ENCODE measurements at places on chromosomes 6 and 20.

DNA sequence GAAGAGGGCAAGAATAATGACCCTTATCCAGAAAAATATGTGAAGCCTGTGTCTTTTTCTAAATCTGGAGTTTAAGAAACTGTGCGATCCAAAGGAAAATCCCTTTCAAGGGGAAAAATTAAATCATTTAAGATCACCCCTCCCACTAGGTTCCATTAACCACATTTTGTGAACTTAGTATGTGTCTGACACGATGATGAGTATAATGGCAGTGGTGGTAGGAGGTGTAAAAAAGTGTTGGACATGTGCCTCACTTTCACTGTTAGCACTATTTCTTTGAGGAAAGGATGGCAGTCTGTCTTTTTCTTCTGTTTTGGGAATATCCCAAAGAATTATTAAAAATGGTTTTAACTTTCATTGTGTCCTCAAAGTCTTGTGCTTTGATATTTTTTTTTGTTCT is 392.3 kb upstream of the CITED2 start:
- DNase-seq: no peak

DNA sequence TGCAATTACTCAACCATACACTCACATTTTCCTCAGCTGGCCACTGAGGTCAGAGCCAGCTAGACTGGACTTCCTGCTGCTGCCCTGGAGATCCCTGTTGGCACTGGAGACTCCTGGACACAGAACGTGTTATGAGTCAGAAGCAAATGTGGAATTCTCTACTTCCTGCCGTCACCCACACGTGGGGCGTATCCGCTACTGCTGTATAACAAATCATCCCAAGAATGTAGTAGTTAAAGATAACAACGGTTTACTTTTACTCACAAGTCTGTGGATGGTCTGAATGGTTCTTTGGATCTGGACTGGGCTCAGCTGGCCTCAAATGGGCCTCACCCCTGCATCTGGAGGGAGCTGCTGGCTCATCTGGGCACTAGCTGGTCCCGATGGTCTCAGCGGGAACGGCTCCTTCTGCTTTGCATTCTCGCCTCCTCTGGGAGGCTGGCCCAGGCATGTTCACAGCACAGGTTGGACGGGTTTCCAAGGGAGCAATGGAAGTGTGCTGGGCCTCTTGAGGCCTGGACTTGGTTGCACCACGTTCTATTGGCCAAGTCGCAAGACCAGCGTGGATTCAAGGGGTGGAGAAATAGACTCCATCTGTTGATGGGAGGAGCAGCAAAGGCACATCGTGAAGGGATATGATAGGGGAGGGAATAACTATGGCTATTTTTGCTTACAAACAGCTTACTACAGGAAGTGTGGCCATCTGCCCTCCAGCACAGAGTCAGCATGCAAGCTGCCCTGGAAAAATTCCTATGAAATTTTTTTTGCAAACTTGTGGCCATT is 118.5 kb downstream of the SNX5 start:
- DNase-seq: no peak

- no peak for DNase-seq
Measured at GRCh38 chr6:21131406-21131805, 462.1 kb upstream of the SOX4 start.

DNA sequence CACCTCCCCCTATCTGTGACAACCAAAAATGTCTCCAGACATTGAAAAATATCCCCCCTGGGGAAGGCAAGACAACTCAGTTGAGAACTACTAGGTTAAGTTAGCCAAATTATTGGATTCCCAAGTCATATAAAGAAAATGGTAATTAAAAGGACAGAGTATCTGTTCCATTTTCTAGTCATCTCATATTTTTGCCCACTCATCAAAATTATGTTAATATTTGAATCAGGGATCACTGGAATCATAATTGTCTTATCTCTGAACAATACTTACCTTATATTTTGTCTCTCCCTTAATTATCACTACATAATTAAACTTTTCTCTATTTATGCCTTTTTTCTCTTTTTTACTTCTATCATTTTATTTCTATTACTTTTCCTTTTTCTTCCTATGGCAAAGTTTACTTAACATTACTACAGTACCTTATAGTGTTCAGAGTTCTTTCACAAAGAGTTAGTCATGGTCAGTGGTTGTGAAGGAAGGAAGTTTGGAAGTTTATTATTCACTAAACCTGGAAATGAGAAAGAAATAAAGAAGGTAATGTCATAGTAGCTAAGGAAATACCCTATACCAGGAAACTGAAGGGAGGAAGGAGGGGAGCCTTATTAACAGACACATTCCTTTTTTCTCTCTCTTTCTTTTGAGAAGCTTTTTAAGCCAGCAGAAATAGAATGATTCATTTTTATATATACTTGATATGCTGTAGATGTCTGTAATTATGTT is 332.9 kb downstream of the COL12A1 start:
- no peak for DNase-seq

- DNase-seq: no peak
Measured at GRCh38 chr6:151317103-151317994, 74.0 kb downstream of the ZBTB2 start.

- DNase-seq: no peak
Measured at GRCh38 chr6:159806021-159806458, 6.0 kb downstream of the PNLDC1 start.

- no peak for DNase-seq
Measured at GRCh38 chr6:166530211-166531095, 56.0 kb downstream of the RAMACL start.

DNA sequence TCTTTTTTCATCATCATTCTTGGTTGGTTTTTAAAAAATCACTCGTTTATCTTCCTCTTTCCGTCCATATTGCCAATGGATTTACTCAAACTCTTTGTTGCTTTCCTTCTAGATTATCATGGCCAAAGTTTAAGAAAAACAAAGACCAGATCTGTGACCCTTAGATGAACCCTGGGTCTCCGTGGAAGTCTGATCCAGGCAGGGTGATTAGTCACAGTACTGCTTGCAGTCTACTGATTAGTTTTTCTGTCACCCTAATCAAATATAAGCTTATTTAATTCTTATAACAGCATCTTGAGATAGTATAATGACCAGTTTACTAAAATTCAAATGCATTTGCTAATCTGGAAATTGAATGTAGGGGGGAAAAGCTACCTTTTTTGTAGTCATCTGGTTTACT is 6.0 kb upstream of the SMIM28 start:
- no peak for DNase-seq

GRCh38 chr6:109420751-109421150 is 19.7 kb downstream of the PPIL6 start:
- DNase-seq: no peak

GRCh38 chr6:147142684-147143245 is 61.5 kb upstream of the STXBP5 start:
- no peak for DNase-seq

- DNase-seq: no peak
Measured at GRCh38 chr20:4797275-4797674, 75.6 kb downstream of the PRND start.

DNA sequence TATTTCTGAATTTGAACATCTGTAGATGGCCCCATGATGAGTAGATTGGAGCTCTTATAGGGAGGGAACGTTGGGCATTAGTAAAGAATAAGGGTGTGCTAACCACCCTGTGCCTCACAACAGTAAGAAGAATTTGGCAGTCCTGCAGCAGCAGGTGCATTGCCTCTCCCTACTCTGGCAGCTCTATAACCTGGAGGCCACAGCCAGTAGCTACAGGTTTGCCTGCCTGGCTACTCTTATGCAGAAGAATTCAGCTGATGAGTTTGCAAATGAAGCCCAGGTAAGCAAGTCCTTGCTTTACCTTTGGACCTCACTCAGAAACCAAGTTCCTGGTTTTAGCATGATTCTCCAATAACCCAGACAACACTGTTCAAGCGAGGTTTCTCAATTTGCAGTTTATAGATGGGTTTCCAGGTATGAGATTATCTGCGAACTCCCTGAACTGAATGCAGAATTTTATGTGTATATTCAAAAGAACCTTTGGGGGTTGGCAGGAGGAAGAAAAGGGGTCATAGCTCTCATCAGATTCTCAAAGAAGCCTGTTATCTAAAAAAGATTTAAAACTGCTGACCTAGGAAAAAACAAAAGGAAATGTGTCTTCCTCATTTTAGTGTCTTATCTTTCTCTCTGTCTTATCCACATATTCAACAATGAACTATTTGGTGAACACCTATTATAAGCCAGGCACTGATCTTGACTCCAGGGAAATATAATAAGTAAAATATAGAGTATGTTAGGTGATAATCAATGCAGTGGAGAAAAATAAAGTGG is 18.9 kb downstream of the TREML1 start:
- no peak for DNase-seq

- no peak for DNase-seq
Measured at GRCh38 chr6:132405143-132405915, 4.1 kb upstream of the MOXD1 start.

GRCh38 chr6:110662490-110663211 is 152.6 kb downstream of the CDK19 start:
- DNase-seq: no peak

DNA sequence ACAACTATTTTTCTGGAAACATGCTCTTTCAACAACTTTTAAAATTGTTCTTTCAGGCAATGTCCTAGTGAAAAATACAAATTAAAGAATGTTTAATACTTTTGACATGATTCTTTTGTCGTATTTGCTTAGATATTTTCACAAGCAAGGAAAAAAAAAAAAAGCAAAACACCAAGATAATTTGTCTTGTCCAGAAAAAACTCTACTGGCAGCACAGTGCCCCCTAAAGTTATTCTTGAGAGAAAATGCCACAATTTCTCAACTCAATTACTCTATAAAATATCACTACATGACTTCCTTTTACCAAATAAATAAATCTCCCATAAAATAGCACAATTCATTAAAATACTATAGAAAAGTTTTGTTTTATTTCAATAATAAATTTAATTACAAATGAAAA is 652.5 kb upstream of the EPHA7 start:
- no peak for DNase-seq

- DNase-seq: no peak
Measured at GRCh38 chr6:14499841-14500240, 382.3 kb downstream of the CD83 start.

DNA sequence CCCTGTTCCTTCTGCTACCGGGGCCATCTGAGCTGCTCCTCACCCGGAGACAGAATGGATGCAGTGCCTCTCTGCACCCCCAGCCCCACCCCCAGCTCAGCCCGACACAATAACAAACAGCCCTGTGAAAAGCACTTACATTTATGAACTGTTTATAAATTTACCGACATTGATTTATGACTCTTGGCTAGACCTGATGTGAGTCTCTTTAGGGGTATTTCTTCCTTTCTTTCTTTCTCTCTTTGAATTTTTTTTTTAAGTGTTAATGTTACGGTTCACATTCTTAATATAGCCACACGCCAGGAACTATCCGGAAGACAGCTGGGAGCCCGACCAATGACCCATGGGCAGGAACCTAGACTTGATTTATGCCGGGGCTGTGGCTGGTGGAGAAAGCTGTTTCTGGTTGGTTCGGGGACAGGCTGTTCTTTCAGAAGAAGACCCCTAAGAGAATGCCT is 266.3 kb downstream of the CDC5L start:
- DNase-seq: no peak

Data from activated CD4-positive, alpha-beta T cell treated with anti-CD3 and anti-CD28 coated beads, Interleukin-2, amount 50 U/mL, for 48 hours (primary cell).